ENCODE measurements at places on chromosomes 6 and 20. TPM values are rescaled to one million over a fixed set of nuclear protein-coding genes. Genes with fewer than 3 reads are reported as not detected.

Gene FAM184A
- total RNA-seq, result 7.6 TPM

Gene ROS1
- total RNA-seq, result not detected

Gene CYP39A1
- total RNA-seq, result 2.1 TPM

Gene PLA2G7
- 0.26 TPM for total RNA-seq

DNA sequence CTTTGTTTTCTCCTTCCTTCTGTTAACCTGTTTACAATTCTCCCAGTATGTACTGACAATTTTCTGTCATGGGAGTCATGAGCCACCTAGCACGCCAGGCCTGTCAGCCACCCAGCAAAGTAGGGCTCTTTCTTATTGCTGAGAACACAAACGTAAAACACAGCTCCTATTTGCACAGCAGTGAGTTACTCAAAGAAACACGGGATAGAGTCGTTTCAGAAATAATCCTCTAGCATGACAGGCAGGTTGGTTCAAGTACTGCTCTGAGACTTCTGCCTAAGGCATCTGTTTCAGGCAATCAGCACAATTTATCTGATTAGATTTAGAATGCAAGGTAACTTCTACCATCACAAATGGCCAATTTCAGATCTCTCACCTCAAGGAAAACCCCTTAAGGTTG lies 88.8 kb downstream of the CD24 start:
- no peak for DNase-seq

GRCh38 chr20:43723186-43723585 lies 3.6 kb downstream of the GTSF1L start:
- DNase-seq, result no peak

GRCh38 chr20:33914919-33915318 lies 78.8 kb upstream of the RALY start:
- no peak for DNase-seq

Data from neural crest cell (in vitro differentiated cells).